ENCODE measurements at places on chromosomes 2 and 18. TPM values are rescaled to one million over a fixed set of nuclear protein-coding genes. Genes with fewer than 3 reads are reported as not detected.

The FOXD4L1 gene
- under 0.01 TPM for total RNA-seq

The CCDC85A gene
- total RNA-seq: not detected

The KCNG3 gene
- total RNA-seq: not detected

The NEURL3 gene
- total RNA-seq: 6.3 TPM

The SERPINB3 gene
- total RNA-seq: 33.7 TPM

The FOXI3 gene
- total RNA-seq: not detected

The NEMP2 gene
- 3.9 TPM for total RNA-seq

The SETBP1 gene
- 2.7 TPM for total RNA-seq

Measured in tracheal epithelial cell (primary cell).